Activated T-cell treated with anti-CD3 and anti-CD28 coated beads for 4 hours (primary cell): ENCODE measurements at places on chromosomes 1 and 21.

GRCh38 chr1:93938461-93939145 lies 29.4 kb upstream of the GCLM start:
- DNase-seq = no peak

- no peak for DNase-seq
Measured at GRCh38 chr1:3444736-3445135, 9.7 kb upstream of the ARHGEF16 start.

DNA sequence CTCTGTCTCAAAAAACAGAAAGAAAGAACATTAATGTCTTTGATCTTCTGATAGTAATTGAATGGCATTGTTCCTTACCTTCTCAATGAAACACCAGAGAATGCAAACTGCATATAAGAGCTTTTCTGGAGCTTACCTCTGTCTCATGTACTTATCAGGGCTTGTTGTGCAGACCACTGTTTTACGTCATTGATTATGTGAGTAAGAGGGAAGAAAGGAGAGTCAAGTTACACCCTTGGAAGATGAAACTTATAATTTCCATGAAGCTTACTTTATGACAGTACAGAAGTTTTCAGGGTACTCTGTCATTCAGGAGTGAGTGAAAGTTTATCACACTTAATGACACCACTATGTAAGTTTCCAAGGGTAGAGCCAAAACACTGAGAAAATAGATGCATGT lies 49.0 kb upstream of the MAB21L3 start:
- no peak for DNase-seq

DNA sequence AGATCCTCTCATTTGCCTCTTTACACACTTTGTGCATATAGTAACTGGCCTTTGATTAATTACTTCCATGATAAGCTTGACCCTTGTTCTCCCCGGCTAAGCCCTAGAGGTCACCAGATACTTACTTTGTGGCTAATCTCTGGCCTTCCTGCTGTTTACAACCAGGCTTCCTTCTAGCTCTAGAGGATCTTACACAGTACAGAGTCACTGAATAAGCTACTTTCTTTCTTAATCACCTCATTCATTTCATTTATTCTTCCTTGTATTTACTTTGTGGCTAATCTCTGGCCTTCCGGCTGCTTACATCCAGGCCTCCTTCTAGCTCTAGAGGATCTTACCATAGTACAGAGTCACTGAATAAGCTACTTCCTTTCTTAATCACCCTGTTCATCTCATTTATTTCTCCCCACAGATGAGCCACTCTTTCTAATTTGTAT lies 144.3 kb upstream of the C1orf21 start:
- DNase-seq = no peak

DNA sequence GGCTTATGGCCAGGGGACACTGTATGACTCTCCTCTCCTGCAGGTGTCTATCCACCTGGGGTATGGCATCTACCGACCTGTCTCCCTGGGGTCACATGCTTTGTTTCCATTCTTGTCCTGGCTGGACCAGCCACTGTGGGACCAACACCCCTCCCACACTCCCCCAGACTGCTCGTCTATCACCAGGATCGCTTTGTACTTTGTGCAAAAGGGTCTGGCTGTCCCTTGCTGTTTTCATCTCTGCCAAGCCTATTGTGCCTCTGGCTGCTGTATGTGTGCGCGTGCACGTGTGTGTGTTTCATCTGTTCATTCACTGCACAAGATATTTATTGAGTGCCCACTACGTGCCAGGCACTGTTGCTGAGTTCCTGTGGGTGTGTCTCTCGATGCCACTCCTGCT lies 25.5 kb downstream of the ETNK2 start:
- DNase-seq = no peak

DNA sequence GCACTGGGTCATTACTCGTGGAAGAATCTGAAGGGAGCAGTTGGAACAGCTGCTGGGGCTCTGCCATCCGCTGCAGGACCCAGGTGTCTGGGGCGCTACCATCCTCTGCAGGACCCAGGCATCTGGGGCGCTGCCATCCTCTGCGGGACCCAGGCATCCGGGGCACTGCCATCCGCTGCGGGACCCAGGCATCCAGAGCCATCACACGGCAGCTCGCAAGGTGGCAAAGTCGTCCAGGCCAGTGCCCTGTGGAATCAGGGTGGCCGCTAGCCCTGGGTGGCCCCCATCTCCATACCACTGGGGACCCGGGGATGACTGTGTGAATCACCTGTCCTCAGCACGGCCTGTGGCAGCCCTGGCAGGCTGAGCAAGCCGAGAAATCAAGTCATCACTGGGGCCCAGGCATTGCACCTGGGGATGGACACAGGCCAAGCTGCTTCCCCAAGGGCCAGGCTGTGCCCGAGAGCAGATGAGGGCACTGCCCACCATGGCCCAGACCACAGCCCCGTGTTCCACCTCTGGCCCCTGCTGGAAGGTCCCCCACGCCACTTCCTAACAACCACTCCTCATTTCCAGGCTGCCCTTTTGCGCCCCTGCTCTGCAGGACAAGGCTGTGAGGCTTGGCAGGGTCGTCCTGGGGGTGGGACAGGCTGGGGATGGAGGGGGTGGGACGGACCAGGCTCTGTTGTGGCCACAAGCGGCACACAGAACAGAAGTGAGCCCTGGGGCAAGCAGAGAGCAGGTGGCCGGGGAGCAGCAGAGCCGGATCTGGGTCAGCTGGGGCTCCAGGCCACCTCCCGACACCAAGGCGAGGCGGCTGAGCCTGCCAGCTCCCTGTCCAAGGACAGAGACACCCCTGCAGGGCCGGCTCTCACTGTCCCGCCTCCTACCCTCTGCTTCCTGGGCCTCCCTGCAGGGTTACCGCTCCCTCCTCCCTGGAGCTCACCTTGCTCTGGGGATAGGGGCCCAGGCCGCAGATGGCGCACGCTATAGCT lies 12.7 kb downstream of the GABRD start:
- no peak for DNase-seq

- no peak for DNase-seq
Measured at GRCh38 chr1:224733027-224733911, 117.2 kb downstream of the CNIH3 start.

- DNase-seq = no peak
Measured at GRCh38 chr1:3222042-3222692, 153.2 kb downstream of the PRDM16 start.

GRCh38 chr21:37751268-37751975 lies 164.8 kb downstream of the KCNJ6 start:
- DNase-seq = no peak

DNA sequence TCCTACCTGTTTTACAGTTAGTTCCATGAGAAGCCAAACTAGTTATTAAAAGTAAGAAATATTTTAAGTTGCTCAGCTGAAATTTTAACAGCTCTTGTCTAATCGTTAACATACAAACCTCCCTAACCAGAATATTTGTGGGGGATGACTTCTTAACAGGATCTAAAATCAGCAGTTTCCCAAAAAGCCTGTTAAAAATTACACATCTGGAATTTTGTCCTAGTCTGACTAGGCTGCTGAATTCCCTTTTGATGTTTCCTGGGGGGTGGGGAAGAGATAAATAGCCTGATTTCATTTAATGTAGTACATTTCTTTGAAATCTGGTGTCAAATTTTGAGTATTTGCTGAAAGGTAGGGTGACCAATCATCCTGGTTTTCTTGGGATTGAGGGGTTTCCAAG lies 78.8 kb upstream of the ARHGAP29 start:
- no peak for DNase-seq
